ENCODE measurements at places on chromosomes 11 and 22. TPM values are rescaled to one million over a fixed set of nuclear protein-coding genes. Genes with fewer than 3 reads are reported as not detected.

The POTEH gene
- total RNA-seq: not detected

DNA sequence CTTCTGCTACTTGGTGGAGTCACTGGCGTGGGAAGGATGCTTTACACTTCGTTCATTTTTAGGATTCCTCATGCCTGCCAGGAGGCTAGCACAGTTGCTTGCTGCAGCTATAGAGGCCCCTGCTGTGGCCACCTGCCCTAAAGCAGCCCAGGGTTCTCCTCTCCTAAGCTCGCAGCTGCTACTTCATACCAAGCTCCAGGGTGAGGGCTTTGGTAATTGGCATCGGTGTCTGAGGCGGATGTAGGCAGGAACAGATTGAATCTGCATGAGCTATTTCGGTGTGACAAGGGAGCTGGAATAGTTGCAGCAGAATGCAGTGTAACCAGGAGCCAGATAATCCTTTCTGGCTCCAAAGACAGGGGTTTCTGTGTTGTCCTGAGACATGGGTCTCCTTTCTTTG lies 133.1 kb downstream of the MICAL2 start:
- DNase-seq: no peak

GRCh38 chr22:27133019-27133431 lies 475.6 kb downstream of the MIAT start:
- no peak for DNase-seq

The SEZ6L gene
- total RNA-seq: not detected

The SORL1 gene
- total RNA-seq: 20.3 TPM

DNA sequence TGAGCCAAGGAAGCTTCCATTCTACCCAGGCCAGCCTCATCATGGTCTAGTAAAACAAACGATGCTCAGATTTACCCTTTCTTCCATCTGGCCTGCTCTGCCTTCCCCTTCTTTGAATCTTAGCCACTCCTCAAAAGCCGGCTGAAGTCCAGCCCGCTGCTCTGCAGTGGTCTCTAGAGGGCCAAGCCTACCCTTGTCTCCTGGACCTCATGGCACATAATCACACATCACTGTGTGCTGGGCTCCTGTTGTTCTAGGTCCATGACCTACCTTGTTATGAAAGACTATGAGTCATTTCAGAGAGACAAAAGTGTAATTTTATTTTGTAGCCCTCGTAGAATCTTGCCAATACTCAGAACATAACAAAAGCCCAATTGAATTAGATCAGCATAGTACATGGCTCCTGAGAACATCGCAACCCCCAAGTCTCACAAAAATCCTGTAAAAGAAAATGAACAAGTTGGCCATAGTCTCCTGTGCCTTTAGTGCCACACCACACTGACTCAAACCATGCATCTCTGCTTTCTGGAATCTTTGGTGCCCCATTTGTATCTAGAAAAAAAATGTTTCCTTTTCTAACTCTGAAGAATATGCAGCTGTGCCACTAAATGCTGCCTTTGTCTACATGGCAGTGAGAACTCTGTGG lies 192.7 kb downstream of the OPCML start:
- DNase-seq: no peak

DNA sequence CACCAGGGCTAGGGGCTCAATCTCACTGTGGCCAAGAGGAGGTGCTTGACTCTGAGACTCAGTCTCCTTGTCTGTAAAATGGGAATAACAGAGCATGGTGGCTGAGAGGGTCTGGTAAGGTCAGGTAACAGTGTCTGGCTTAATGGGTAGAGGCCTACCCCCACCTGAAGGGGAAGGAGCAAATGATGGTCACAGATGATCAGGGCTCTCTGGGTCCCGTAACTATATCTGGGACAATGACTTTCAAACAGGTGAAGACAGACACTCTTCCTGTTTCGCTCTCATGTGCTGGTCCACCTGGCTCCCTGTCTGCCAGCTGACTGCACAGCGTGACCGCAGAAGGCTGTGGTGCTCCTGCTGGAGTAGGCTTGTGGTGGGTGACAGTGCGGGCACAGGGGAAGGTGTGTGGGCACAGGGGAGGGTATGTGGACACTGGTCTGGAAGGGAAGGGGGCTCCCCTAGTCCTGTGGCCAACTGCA lies 4.0 kb downstream of the A4GALT start:
- DNase-seq: no peak

The KRTAP5-7 gene
- 0.21 TPM for total RNA-seq

GRCh38 chr22:37525073-37525745 lies 6.0 kb upstream of the CARD10 start:
- DNase-seq: no peak

DNA sequence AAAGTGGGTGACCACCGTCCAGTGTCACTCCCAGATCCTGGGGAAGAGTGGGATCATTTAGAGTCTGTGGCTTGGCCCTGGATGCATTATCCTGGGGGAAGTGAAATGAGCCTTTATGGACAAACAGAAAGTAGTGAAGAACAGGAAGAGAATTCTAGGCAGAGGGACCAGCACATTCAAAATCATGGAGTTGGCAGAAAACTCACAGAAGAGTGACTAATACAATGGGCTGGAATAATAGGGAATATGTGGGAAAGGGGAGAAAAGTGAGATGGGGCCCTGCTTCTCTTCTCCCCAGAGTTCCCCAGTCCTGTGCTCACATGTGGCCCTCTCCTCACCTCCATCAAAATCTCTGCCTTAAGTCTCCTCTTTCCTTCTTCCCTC lies 84.3 kb downstream of the CCDC81 start:
- DNase-seq: no peak

DNA sequence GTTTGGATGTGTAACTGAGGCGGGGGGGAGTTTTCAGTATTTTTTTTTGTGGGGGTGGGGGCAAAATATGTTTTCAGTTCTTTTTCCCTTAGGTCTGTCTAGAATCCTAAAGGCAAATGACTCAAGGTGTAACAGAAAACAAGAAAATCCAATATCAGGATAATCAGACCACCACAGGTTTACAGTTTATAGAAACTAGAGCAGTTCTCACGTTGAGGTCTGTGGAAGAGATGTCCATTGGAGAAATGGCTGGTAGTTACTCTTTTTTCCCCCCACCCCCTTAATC lies 2.3 kb downstream of the MALAT1 start:
- DNase-seq: no peak

GRCh38 chr11:95451261-95451660 lies 220.3 kb upstream of the SESN3 start:
- DNase-seq: no peak

The C22orf42 gene
- not detected for total RNA-seq

DNA sequence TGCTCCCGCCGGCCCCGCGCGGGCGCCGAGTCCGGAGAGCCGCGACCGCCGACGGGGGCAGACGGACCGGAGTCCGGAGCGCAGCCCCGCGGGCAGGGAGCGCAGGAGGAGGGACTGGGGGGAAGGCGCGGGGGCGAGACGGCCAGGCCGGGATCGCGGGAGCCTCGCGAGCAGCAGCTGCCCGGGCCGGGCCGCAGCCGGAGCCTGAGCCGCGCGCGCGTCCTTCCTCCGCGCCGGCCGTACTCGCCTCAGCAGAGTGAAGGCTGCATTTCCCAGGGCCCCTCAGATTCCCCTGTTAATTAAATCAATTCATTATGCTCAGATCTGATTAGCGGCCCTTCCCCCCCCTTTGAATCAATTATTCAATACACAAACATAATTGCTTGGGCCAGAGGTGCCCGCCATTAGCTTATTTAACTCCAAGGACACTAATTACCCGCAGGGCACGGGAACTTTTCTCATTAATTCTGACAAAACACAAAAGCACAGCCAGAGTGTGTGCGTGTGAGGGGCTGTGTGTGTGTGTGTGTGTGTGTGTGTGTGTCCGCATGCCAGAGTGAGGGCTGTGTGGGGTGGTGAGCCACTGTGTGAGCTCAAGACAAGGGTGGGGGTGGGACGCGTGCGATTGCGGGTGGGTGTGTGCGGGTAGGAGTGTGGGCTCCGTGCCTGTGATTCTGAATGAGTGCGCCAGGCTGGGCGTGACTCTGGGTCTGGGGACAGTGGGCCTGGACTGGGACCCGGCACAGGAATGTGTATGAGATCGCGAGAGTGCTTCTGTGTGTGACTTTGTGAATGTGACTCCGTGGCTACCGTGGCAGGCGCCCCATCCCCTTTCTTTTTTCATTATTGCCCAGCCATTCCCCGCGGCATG lies 5.1 kb upstream of the LMO1 start:
- DNase-seq: no peak
